HCT116 (cell line): ENCODE measurements at places on chromosomes 5 and 9.
A peak's percentile ranks its signal among the peaks of the same experiment; 100 is the strongest.

GRCh38 chr9:93674580-93675335, 98.4 kb downstream of the PHF2 start:
- no peak for DNase-seq

DNA sequence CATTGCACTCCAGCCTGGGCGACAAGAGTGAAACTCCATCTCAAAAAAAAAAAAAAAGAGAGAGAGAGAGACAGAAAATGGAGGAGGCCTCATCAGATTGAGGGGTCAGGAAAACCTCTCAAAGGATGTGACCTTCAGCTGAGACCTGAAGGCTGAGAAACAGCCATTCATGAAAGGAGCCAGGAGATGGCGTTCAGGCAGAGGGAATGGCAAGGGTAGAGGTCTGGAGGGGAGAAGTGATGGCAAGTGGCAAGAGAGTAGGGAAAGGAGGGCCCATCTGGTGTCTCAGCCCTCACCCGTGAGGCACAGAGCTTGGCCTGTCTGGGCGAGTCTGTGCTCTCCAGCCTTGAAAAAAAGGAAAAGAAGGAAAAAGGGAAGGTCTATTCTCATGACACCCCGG, 17.0 kb downstream of the CAMK2A start:
- no peak for DNase-seq

GRCh38 chr5:80174790-80175189, 81.1 kb downstream of the SERINC5 start:
- no peak for DNase-seq

DNA sequence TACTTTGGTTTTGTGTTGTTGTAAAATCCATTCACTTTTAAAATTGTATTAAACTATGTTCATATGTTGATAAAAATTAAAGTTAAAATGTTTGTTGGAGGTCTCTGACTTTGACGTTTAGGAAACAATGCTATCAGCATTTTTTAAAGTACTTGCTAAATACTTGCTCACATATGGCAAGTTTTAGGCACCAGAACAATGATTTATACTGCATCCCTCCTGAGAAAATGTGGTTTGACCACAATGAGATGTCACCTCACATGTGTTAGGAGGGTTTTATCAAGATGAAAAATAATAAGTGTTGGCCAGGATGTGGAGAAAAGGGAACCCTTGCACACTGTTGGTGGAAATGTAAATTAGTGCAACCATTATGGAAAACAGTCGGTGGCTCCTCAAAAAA, 180.8 kb downstream of the HSD17B3 start:
- no peak for DNase-seq

DNA sequence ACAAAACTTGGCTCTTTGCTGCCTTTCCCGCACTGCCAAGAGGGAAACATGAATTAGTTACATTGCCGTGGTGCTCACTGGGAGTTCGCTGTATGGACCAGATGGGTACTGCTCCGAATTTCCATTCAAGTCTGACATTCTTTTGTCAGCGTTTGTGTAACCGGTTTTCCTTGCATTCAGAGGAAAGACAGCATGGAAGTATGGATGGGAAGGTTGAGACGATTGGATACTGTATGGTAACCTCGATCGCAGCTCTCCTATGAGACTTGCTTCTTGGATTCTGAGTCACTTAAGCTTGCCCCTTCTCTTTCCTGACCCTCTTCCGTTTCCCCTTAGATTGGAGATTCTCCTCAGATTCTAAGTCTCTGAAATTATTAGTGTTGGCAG, 625 bp upstream of the UBLCP1 start:
- DNase-seq, result peak; percentile 18

- no peak for DNase-seq
These were observed 16.7 kb downstream of the AP3S1 start for GRCh38 chr5:115858396-115858795.

GRCh38 chr5:154861946-154862345, 3.5 kb downstream of the CNOT8 start:
- no peak for DNase-seq

DNA sequence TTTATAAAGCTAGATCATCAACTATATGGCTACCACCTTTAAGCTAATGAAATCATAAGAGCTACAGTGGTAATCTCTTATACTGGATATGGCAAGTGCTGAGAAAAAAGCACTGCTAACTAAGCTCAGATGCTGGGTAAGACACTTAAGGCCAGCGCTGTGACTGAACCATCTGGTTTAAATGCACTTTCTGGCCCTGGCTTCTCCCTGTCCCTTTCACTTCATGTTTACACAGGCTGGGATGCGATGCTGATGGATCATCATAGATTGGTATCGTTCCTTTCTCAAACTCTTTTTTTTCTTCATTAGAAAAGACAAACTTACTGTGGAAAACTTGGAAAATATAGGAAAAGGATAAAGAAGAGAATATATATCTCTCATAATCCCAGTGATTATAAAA, 52.3 kb downstream of the KIF24 start:
- DNase-seq, result no peak

GRCh38 chr5:9363449-9363848, 182.4 kb downstream of the SEMA5A start:
- no peak for DNase-seq

DNA sequence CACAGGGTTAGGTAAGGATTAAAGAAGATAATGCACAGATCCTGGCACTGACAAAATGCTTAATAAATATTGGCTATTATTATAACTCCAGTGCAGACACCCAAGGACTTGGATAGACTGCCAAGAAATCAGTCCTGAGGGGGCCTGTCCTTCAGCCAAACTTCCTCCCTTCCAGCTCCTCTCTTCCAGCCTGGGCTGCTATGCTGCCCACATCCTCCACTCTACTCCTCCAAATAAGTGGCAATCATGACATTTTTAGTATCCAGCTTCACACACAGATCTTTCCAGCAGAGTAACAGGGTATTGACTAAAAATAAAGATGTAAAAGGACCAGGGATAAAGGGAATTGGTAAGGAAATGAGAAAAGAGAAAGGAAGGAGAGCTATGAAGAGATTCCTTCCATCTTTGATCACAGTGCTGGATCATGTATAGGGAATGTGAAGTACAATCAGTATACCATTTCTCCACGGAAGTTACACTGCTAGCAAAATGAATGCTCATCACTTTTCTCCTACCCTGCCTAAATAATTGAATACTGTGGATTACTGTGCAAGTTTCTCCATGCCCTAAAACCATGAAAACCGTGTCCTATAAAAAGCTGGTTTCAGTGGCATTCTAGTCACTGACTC, 136.0 kb upstream of the OSMR start:
- DNase-seq, result no peak

GRCh38 chr5:59317023-59317773, 576.3 kb downstream of the PDE4D start:
- no peak for DNase-seq

- DNase-seq, result no peak
These were observed 35.5 kb downstream of the ADAM19 start for GRCh38 chr5:157540124-157540523.

GRCh38 chr5:1292139-1292538, 2.7 kb downstream of the TERT start:
- no peak for DNase-seq

DNA sequence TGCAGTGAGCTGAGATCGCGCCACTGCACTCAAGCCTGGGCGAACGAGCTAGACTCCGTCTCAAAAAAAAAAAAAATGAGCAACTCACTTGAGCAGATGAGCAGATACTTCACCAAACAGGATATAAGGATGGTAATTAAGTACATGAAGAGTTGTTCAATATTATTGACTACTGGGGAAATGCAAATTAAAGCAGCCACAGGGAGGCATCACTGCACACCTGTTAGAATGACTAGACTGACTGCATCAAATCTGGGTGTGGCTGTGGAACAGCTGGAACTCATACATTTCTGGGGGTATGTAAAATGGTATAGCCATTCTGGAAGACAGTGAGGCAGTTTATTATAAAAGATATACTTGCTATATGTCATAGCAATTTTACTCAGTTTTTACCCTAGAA, 93.0 kb downstream of the WNK2 start:
- no peak for DNase-seq

DNA sequence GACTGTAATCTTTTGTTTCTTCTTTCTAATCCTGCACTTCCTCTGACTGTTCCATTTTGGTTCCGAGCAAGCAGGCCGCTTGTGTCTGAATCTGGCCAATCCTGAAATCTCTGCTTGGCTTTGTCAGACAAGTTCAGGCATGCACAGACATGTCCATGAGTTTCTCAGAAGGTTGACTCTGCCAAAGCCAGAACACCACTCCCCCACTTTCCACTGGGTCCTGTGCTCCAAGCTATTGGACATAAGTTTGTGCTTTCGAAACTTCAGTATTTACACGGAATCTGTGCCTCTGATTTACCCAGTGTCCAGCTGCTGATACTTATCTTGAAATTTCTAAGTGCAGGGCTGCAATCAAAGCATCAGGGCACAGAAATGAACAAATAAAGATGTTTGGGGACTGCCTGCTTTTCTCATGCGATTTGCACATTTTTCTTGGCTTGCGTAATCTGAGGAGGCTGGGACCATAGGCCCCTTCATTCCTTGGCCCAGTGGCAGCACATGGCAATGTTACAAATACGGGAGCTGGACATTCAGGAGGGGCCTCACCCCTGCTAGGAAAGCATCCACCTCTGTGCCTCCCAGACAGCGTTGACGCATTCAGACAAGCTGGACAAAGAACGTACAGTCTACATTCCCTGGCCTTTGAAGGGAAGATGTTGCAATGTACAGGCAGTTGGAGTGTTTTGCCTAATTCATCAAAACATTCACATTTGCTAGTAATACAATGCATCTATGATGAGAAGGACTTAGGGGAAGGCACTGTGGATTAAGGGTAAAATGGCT, 209.2 kb upstream of the PAPPA start:
- DNase-seq, result no peak

DNA sequence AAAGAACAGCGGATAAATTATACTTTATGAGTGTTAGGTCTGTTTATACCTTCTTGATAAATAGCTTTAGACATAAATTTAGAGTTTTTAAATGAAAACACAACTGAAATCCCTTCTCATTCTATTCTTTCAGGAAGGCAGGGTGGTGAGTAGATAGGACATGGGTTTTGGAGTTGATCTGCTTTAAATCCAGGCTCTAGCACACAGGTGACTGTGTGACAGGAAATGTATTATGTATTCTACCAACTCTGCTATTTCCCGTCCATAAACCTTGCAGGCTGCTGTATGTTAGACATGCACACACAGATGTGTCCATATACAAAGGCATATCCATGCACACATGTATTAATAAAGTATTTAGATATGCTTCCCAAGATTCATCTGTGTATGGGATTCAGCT, 19.3 kb upstream of the CARTPT start:
- no peak for DNase-seq

GRCh38 chr9:3498691-3499090, 27.1 kb downstream of the RFX3 start:
- no peak for DNase-seq

DNA sequence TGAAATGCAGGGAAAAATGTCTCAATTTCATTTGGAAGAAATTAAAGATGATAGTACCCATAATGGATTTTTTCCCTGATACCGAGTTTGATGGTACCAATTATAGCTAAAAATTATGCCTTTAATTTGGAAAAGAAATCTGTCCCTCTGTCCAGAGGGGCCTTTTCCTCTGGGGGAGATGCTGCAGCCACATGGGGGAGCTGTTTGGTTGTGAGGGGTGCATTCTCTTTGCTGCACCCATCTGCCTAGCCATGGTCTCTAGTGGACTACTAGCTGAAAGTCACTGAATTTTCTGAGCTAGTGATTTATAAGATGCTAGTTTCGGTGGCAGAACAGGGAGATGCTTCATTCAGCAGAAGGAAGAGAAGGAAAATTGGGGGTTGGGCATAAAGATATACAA, 9.6 kb downstream of the SEC61B start:
- no peak for DNase-seq

DNA sequence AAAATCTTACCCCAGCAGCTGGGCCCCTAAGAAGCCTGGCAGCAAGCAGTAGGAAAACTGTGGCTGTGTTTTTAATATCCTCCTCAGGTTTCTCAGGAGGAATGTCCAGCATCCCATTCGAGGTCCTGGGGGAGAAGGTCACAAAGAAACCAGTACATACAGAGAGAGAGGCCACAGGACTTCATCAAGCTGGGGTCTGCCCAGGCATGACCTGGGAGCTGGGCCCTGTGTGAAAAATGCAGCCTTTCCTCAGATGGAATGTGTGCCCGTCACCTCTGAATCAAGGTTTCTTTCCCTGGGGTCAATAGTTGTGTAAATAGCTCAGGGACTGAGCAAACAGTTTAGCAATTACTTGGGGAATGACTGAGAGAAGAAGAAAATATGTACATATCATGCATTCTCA, 33.9 kb upstream of the RAD23B start:
- no peak for DNase-seq

DNA sequence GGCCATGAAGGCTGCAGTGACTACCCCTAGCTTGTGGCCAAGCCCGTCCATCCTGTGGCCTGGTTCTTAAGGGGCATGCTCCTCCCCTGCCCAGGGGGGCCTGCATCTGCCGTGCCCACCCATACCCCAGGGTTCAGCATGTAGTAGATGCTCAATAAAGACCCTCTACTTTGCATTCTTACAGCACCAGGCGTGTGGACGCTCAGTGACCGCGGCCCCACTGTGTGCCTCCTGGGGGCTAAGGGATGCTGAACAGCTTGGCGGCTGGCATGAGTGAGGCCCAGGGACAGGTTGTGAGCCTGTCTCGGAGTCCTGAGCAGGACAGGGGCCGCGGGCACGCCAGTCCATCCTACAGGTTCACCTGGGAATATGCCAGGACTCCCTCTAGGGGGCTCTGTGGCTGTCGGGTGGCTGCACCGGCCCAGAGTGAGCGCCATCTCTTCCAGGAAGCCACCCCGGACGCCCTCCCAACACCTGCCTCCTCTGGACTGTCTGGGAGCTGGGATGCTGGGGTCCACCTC, 9.1 kb downstream of the NOTCH1 start:
- DNase-seq, result no peak

- no peak for DNase-seq
These were observed 8.8 kb downstream of the SPRY4 start for GRCh38 chr5:142316051-142316450.

DNA sequence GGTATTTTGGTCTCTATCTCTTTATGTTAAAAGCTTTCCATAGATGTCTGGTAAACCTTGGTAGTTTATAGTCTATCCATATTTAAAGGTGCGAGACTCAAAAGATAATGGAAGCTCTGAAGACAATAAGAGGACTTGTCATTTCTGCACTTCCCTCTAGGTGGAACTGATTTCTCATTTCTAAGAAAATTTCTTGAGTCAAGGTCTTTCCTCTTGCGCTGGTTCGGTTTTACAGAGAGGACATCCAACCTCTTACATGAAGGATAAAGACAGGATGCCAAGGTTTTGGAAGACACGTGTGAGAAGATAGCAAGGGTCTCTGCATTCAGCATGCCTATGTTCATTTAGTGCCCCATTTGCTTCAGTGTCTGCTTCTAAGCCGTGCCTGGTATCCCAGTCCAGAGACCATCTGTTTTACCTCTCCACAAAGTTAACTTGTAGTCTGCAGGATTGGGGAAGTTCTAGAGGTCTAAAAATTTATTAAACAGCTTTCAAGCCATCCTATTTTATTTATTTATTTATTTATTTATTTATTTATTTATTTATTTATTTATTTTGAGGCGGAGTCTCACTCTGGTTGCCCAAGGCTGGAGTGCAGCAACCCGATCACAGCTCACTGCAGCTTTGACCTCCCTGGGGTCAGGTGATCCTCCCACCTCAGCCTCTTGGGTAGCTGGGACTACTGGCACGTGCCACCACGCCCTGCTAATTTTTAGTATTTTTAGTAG, 41.6 kb downstream of the KIAA1191 start:
- DNase-seq, result peak; percentile 10

GRCh38 chr5:96602776-96603175, 59.4 kb upstream of the CAST start:
- DNase-seq, result no peak
